GM04504 (cell line): ENCODE measurements at places on chromosomes 12 and 14.

DNA sequence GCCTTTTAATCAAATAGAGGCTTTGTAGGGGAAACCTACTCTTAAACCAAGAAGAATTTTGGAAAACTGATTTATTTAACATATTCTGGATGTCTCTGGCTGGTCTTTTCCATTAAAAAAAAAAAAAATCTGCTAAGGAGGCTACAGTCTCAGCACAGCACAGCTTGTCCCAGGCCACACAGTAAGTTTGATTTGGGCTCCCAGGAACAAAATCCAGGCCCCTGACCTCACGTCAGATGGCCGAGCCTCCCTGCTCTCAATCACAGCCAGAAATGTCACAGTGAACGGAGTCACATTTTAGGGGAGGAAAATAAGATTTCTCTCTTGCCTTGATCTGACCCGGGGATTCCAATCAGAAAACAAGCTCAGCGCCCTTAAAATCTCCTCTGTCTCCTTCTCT is 72.9 kb upstream of the TBX5 start:
- no peak for DNase-seq

DNA sequence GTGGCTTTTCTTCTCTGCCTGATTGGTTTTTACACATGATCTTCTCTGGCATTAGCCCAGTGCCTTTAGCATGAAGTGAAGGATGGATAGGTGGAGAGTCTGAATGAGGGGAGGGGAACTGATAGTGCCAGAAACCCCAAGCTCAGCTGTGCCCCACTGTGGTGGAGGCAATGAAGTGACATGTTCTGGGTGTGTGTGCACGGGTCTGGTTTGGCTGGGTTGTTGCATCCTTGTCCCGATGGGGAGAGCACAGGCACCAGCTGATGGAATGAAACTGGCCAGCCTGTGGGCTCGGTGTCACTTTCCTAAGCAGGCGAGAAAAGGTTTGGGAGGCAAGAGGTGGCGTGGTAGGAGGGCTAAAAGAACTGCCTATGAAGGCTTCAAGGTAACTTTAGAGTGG is 65.3 kb downstream of the CACNA1C start:
- DNase-seq = no peak

DNA sequence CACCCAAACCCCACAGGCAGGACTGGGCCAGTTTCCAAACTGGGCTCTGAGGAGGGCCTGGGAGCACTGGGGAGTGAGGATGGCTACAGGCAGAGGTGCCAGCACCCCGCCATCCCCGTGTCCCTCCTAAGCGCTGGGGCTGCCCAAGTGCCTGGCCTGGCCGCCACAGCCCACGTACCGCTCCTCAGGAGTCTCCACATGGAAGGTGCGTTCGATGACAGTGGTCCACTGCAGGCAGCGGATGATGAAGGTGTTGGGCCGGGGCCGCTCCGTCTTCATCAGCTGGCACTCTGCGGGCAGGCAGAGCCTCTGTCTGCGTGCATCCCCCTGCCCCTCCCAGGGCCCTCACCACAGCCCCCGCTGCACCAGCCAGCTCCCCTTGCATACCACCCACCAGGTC is 19.1 kb downstream of the AKT1 start:
- DNase-seq = no peak

DNA sequence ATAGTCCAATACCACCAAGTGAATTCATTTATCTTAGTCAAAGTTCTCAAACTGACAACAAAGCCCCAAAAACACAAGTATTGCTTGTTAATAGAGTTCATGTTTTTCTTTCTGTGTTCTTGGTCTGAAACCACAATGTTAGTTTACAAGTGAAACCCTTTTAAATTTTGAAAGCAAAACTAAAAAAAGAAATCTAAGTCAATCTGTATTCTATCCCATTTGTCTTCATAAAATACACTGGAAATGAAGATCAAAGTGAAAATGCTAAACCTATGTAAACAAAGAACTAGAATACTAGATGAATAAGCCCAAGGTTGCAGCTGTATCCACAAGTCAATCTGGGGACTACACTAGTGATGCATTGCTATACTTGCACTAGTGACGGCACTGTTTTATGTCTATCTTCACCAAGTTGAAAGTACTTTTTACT is 10.4 kb downstream of the MAP4K5 start:
- DNase-seq = no peak

- no peak for DNase-seq
Observed at GRCh38 chr12:124082687-124083086, 109.7 kb downstream of the ZNF664 start.

DNA sequence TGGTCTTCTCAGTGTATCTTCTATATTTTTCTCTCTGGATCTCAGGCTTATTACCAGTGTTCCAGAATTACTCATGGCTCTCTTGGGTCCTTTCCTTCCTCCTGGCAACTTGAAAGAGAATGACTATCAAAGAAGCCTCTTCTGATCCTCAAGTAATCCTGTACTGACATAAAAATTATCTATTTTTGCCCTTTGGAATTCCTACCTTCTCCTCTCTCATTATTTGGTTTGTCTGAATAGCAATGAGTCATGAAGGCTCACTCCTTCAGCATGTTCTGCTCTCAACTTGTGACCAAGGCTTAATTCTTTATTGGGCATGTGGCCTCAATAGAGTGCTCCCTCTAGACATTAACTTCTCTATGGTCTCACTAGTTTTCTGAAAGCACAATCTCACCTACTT is 553.6 kb upstream of the ATP2B1 start:
- DNase-seq = peak; percentile 16

GRCh38 chr12:69189378-69189978 is 49.9 kb upstream of the CPSF6 start:
- no peak for DNase-seq

- no peak for DNase-seq
Observed at GRCh38 chr12:67929384-67929772, 59.9 kb upstream of the IFNG-AS1 start.

GRCh38 chr14:104657563-104658324 is 31.7 kb upstream of the INF2 start:
- DNase-seq = no peak

GRCh38 chr14:67477926-67478799 is 10.4 kb downstream of the TMEM229B start:
- no peak for DNase-seq

DNA sequence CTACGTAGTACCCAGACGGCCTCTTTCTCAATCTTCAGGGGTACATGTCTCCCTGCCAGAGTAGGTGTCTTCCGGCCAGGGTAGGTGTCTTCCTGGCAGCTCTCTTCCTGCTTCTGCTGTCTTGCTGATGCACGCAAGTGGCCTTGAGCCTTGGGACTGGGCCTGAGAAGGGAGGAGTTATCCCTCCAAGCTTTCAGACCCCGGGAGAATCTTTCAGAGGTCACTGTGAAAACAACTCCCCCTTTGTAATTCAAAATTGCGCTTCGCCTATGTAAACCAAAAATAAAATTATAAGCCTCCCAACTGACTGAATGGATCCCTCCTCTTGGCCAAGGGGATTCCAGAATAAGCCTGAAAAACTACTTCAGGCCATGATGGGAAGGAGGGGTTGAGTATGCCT is 87.3 kb upstream of the NUDT4 start:
- DNase-seq = no peak

- no peak for DNase-seq
Observed at GRCh38 chr14:77489041-77489440, 9.6 kb downstream of the ISM2 start.

DNA sequence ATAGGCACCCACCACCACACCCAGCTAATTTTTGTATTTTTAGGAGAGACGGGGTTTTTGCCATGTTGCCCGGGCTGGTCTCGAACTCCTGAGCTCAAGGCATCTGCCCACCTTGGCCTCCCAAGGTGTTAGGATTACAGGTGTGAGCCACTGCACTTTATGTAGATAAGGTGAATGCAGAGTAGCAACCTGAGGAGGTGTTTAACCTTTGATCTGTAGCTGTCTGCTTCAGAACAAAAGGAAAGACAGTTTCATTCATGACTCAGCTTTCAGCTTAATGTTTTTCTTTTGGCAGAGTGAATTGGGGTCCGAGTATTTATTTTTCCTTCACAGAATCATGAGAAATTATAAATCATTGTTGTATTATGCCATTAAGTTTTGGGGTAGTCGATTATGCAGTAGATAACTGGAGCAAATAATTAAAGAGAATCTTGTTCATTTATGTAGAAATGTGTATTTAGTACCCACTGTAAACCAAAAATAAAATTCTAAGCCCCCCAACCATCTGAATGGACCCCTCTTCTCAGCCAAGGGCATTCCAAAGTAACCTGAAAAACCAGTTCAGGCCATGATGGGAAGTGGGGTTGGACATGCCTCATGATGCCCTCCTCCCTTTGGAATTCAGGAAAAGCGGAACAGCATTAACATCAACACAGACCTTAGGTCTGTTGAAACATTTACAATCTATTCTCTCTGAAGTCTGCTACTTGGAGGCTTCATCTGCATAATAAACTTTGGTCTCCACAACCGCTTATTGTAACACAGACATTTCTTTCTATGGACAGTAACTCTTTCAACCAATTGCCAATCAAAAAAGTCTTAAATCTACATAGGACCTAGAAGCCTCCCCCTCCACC is 10.7 kb upstream of the STX2 start:
- DNase-seq = no peak

GRCh38 chr12:115473257-115473956 is 789.4 kb upstream of the TBX3 start:
- no peak for DNase-seq

GRCh38 chr12:130555628-130556485 is 160.2 kb downstream of the RIMBP2 start:
- no peak for DNase-seq

- no peak for DNase-seq
Observed at GRCh38 chr14:38255673-38256532, at the start of gene CLEC14A. Gene CLEC14A, minus strand, starts transcription at chr14:38256093. Its CDS starts 71 bp downstream, at chr14:38256022.

GRCh38 chr12:53251477-53252348 is 16.4 kb upstream of the ESPL1 start:
- peak; percentile 52 for DNase-seq

DNA sequence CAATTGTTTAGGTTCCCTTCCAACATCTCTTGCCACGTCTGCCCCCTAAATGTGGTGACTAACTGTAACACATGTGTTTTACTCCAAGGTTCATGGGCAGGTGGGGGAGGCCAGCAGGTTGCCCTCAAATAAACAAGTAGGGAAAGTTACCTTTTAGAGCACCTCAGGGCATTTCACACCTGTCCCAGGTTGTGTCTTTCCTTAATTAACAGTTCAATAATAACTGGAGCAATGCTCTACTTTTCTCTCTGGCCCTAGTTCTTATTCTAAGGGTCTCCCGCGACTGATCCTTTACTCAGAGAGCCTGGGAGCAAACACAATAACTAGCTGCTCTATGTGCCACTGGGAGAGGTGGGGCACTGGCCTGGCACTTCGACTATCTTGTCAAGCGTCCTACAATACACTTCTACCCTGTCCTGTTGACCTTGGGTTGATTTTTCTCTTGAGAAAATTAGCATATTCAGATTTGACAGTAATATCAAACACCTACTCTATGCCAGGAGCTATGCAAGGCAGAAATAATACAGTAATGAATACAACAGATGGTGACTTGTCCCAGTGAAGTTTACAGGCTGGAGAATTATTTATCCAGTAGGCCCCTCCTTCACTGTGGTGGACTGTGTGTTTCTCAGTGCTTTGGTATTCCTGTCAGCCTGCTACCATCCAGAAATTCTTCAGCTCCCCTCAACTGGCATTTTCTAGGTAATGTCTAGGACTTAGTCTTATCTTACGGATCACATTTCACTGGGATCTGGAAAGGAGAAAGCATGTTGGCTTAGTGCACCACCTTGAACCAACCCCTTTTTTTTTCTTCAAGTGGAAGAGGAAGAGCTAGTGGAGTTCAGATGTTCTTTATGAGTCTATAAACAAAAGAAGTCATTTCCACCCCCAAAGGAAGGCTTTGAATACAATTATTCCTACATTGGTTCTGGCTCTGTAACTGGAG is 202.6 kb downstream of the CRADD start:
- DNase-seq = peak; percentile 75

DNA sequence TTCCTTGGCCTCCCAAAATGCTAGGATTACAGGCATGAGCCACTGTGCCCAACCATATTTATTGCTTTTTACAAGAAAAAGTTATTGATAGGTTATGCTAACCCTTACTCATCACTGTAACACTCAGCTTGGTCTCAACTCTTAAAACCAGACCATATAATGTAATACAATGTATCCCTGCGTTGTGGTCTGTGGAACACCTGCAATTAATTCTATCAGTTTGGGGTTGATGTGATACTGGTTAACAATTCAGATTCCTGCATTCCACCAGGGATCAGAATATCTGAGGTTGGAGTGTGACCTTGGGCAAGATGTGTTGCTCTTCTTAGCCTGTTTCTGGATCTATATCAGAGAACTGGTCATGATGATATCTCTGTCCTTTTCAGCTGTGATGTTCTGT is 419.0 kb downstream of the RAD51B start:
- no peak for DNase-seq

- DNase-seq = no peak
Observed at GRCh38 chr12:28425526-28425925, 235.3 kb downstream of the CCDC91 start.

DNA sequence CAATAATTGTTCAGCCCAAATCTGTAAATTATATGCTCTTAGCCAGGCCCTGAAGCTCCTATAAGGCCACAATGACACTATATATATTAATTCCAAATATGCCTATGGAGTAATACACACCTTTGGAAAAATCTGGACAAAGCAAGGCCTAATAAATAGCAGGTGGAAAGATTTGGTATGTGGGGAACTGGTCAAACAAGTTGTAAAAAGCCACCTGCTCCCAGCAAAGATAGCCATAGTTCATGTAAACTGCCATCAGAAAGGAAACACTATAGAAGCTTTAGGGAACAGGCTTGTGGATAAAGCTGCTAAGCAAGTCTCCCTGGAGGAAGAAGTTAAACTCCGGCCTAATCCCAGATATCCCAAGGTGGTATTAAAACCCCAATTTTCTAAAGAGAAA is 29.7 kb downstream of the PRMT8 start:
- no peak for DNase-seq

- DNase-seq = no peak
Observed at GRCh38 chr12:6639151-6639801, 3.5 kb upstream of the LPAR5 start.

DNA sequence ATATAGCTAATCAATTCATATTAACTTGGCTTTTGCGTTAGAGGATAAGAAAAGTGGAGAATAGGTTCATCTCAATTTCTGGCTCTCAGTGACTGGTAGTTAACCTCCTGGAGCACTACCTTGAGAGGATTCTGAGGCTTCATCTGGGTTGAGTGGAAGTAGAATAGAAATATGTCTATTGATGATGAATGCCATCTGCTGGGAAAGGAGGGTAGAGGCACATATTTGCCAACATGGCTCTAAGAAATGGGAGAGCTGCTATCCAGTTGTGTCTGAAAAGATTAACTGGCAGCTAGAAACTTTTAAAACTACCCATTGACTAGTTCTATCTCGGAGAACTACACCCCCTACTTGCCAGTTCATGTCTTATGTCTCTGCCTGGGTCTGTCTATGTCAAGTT is 530.1 kb downstream of the NRXN3 start:
- DNase-seq = no peak

DNA sequence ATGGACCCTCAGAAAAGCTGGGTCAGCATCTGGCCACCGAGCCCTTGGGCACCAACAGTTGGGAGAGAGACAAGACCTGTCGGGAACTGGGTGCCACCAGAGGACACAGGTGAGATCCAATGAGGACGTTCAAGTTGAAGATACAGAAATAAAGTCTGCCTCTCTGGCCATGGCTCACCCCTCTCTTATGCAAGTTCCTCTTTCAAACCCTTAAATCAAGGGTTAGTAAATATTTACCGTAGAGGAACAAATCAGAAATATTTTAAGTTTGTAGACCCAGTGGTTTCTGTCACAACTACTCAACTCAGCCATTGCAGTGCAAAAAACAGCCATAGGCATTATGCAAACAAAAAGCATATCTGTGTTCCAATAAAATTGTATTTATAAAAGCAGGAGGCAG is 76.5 kb upstream of the HSPB8 start:
- no peak for DNase-seq

- peak; percentile 67 for DNase-seq
Observed at GRCh38 chr12:6195665-6196535, 4.3 kb upstream of the CD9 start.
